ENCODE measurements at places on chromosomes 1 and 21. TPM values are rescaled to one million over a fixed set of nuclear protein-coding genes. Genes with fewer than 3 reads are reported as not detected.

ANKRD35 gene
- total RNA-seq, result 10.2 TPM

MCOLN2 gene
- 3.8 TPM for total RNA-seq

FCN3 gene
- total RNA-seq, result 7.4 TPM

NCF2 gene
- 4.6 TPM for total RNA-seq

ZNF669 gene
- total RNA-seq, result 11.5 TPM

CRABP2 gene
- 28.2 TPM for total RNA-seq

CELSR2 gene
- 1.3 TPM for total RNA-seq

LCK gene
- total RNA-seq, result 2.4 TPM

GSTM2 gene
- total RNA-seq, result 47.8 TPM

BEND5 gene
- 3.2 TPM for total RNA-seq

VHLL gene
- not detected for total RNA-seq

BMP8A gene
- total RNA-seq, result not detected

Measured in breast epithelium (tissue), 4 donors.